HuH-7 (cell line): ENCODE measurements at places on chromosomes 5 and 9.

DNA sequence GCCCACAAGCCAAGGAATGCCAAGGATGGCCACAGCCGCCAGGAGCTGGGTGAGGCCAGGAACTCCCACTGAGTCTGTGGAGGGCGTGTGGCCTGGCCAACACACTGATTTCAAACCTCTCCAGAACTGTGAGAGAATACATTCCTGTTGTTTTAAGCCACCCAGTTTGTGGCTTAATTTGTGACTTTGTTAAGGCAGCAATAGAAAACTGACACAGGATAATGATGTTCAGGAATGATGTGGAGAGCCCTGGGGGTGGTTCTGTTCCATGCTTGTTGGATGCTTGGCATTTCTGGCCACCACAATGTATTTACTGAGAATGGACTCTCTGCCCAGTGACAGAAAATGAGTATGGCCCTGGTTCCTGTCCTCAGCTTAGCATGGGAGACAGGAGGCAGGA, 82.8 kb downstream of the DAP start:
- no peak for DNase-seq

GRCh38 chr5:177307544-177308363, 3.9 kb downstream of the MXD3 start:
- DNase-seq = no peak

DNA sequence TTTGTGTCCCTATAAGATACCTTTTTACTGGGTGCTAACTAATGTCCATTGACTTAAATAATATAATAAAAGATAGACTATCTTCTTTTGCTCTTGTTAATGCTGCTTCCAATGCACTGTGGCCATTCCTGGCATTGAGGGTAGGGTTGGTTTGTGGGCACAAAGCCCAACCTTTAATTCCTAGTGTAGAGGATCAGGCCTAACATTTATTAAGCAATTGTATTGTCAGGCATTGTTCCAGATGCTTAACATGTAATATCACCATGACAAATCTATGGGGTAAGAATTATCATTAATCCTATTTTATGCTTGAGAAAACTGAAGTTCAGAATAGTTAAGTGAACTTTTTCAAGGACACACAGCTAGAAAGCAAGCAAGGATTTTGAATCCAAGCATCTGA, 60.4 kb upstream of the GPBP1 start:
- DNase-seq = no peak

GRCh38 chr5:99243111-99243510, 314.3 kb upstream of the CHD1 start:
- no peak for DNase-seq
